ENCODE measurements at places on chromosomes 12 and 14.

DNA sequence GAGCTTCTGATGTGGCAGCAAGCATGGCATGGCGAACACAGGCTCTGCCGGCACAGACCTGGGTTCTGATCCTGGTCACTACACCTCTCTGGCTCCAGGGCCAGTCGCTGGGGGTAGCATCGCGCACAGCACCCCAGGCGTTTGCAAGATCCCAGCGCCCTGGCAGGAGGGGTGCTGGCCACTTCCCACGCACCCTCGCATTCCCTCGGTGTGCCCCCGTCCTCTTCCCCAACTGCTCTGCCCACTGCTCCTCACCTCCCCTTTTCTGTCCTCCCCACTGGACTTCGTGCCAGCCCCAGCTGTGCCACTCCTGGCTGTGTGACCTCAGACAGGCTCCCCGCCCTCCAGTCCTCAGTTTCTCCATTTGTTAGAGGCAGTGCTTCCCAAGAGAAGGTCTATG, 2.8 kb downstream of the CDK2AP1 start:
- no peak for DNase-seq

- DNase-seq = no peak
These were observed 41.5 kb downstream of the BCL11B start for GRCh38 chr14:99230208-99231151.

DNA sequence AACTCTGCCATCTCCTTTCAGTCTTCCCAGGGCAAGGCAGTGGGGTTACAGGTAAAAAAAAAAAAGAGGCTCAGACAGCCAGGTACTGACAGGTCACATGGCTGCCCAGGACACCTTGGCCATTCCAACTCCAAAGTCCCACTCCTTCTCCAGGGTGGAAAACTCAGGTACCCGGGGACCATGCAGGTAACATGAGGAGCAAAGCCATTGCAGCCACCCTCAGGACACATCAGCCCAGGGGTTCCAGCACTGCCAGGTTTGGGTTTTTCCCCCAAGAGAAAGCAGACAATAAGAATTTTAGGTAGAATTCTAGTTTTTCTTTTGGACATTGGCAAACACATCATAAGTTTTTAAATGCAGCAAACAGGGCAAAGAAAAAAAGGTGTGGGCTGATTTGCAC, 15.3 kb downstream of the FAM222A start:
- no peak for DNase-seq

DNA sequence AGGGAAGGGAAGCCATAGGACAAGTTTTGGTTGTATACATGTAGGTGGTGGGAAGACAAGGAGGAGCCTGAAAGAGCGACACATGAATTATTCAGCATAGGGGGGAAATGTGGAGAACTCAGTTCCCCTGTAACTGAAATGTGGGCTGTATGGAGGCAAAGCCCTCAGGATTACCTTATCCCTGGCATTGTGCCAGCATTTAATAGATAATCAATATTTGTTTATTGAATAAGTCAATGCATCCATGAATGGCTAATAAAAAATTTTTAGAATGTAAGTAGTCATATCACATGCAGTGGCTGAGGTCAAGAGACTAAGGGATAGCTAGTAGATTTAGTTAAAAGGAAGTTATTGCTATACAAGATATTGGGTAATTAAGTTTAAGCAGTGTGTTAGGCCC, 232.4 kb downstream of the SNAPC1 start:
- DNase-seq = no peak

DNA sequence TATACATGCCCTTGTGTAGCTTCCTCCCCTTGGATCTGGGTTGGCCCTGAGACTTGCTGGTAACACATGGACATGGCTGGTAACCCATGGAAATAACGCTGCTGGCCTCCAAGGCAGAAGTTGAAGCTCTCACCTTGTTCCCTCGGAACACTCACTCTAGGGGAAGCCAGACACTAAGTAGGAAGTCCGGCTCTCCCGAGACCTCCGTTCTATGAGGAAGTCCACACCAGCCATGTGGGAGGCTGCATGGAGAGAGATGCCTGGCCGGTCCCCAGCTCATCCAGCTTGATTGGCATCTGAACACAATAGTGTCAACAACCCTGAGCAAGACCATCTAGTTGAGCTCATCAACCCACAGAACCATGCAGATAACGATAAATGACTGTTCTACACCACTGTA, 39.7 kb upstream of the VRK1 start:
- DNase-seq = no peak

DNA sequence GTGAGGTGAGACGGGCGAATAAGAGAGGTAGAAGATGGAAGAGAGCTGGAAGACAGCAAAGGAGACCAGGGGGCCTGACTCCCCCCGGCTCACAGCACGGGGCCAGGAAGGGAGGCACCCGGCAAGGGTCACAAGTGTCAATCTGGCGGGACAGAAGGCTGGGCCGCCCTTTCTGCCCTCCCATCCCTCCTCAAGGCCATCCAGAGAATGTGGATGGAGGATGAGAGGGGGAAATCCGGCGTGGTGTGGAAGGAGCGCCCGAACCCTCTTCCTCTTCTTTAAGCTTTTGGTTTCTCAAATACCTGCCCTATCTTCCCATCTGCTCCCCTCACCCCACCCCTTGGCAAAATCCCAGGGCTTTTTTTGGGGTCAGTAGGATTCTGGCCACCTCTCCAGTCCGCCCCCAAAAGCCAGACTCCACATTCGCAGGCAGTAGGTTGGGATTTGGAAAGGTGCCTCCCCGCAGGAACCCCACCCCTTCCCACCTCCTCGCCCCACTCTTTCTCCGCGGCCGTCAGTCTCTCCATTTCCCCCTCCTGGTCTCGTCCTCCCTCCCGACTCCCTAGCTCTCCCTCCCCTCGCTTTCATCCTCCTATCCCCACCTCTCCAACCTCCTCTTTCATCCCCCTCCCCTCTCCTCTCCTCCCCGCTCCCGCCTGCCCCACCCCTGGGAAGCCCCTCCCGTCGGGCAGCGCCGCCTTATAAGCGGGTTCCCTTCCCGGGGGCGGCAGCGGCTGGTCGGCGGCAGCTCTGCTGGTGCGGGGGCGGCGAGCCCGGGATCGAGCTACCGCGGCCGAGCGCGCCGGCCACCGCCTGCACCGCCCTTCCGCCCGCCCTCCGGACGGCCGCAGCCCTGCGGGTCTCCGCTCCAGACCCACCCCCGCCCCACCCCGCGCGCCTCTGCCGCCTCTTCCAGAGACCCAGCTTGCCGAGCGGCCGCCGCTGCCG, at the start of gene PTMS:
Gene PTMS (plus strand): TSS at position 730 of the 948 bp plus-strand sequence. CDS start 343 bp downstream, outside the sequence.
- peak; percentile 97 for DNase-seq

DNA sequence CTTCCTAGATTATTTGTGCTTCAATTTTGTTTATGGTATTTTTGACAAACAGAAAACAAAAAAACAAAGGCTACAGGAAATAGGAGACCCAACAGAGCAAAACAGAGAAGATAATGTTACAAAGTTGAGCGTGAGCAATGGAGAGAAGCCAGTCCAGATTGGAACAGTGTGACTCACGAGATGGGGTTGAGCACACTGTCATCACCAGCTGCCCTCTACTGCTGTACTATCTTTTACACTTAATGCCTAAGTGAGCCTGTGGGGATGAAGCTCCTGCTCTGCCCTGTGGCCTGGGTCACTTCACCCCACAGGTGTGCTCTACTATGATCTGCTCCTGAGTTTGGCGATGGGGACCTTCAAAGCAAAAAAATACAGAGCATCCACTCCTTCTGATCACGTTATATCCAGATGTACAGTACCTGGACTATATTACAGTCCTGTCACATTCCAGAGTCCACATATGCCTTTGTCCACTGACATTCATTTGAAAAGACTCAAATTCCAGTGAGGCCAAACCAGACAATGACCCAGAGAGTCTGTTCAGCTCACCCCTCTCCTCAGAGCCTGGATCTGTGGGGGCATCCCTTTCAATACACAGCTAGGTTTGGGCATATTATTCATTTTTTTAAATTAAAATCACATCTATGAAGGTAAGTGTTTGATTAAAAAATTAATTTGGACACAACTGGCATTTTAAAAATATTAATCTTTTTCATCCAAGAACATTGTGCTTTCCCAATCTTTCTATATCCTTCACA, 4.4 kb downstream of the IPO8 start:
- DNase-seq = peak; percentile 80

GRCh38 chr12:12380949-12381593, 24.2 kb downstream of the BORCS5 start:
- DNase-seq = no peak

DNA sequence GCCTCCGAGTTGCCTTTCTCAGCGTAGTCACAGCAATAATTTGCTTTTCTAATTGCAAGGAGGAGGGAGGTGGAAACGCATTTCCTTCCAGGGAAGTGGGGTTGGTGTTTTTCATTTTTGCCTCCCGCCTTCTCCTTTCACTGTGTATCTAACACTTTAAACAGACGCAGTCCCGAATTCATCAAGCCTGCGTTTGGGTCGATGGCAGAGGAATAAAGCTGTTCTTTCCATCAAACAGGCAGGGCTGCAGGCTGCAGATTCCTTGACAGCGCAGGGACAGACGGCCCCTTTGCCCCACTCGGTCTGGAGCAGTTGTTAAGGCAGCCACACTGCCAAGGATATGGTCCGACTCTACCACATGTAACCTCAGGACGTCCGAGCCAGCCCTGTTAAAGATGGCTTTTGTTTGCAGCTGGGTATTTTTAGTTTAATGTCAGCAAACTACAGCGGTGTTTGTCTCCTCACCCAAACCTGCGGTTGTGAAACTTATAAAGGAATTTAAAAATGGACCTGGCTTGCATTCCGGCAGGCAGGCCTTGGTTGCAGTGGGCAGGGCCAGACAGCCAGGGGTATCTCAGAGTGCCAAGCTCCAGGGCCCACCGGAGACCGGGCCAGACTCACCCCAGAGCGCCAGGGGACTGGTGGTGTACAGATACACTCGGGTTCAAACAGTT, 2.1 kb downstream of the CHST11 start:
- DNase-seq = no peak

DNA sequence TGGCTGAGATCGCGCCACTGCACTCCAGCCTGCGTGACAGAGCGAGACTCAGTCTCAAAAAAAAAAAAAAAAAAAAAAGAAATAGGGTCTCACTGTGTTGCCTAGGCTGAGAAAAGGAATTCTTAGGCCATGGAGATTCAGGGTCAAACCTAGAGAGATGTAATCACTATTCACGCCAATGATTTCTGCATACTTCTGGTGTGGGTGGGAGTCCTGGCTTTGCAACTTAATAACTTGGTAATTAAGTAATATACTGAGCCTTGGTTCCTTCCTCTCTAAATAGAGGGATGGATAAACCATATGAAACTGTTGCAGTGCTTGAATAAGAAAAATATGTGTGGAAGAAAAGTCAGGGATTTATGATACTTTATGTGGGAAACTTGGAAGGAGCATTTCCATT, 2.7 kb downstream of the ZNF410 start:
- peak; percentile 52 for DNase-seq

GRCh38 chr12:52427083-52427482, 7.1 kb downstream of the KRT75 start:
- DNase-seq = no peak

- peak; percentile 62 for DNase-seq
These were observed 2.7 kb upstream of the CDKN1B start for GRCh38 chr12:12714276-12715021.

DNA sequence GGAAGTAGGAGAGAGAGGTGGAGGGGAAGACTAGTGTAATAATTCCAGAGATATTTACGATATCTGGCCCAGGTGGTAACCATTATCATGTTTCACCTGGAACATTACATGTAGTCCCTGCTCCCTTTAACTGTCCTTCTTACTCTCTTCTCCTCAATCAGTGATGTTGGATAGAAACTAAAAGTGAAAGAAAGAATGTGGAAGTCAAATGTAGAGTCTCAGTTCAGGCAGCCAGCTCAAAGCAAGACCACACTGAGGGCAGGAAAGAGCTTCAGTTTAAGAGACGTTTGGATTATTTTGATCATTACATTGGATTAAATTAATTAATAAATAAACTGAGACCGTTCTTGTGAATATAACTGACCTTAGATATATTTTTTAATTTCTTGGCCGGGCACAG, 594.4 kb downstream of the FLRT2 start:
- DNase-seq = no peak

DNA sequence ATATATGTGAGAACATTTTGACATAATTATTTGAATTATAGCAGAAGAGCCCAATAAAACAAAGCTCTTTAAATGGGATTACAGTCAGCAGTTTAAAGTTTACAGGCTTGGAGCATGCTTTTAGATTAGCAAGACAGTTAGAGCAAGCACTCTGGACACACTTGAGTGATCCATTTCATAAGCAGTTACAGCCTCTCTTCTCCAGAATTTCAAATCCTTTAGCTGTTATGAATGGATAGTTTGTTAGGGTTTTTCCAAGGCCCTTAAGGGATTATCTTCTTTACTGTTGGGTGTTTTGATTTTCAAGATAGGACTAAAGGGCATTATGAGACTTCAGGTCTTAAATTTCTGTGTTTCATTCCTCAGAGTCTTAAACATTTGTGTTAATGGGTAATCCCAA, 36.3 kb downstream of the BEST3 start:
- no peak for DNase-seq

- no peak for DNase-seq
These were observed 41.4 kb downstream of the FUT8 start for GRCh38 chr14:65453807-65454480.

GRCh38 chr12:123132951-123133619, 17.8 kb downstream of the PITPNM2 start:
- DNase-seq = no peak

DNA sequence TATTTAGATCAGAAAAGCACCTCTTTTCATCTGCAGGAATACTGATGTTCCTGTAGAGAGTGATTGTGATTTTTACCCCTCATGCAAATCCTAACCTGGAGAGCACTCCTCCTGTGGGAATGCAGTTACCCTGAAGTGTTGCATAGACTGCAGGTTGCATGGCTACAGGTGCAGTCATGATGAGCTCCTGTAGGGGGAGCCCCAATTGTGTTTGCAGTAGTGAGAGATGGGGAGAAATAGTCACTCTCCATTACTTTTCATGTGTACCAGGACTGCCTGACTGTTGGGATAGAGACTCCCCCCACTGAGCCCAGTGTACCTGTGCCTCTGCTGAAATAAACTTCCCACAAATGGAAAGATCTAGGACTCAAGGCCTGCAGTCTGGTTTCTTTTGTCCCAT, 1086.5 kb downstream of the SLC6A15 start:
- DNase-seq = peak; percentile 57

DNA sequence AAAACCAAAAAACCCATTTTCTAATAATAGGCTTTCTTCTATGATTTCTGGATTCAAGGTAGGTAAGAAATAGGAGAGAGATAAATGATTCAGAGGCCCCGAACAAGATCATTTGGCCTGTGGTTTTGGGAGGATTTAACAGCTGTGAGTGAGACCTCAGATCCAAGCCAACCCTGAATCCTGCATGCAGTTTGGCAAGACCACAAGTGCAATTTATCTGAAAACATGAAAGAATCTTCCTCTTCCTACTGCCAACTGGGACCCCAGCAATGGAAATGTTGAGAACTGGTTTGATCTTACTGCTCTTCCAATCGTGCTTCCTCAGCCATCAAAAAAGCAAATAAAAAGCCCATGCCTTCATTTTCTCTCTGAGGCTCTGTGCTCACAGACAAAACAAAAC, 519.7 kb upstream of the TBX3 start:
- peak; percentile 25 for DNase-seq

DNA sequence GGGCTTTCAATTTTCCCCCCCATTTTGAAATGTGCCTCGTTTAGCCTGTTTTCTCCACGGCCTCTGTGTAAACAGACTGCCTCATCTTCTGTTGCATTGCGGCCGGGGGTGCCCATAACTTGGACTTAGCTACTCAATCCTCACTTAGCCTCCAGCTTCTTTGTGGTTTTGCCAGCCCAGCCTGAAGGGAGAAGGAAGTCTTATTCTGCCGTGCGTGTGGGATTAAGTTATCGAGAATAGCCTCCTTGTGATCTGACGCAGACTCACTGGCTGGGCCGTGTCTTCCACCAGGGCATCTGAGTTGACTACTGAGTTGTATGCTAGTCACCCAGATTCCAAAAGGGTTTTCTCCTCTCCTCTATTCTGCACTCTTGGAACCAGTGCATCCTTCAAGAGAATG, 8.1 kb downstream of the PRKAB1 start:
- no peak for DNase-seq

GRCh38 chr12:121252712-121253345, 42.9 kb downstream of the P2RX4 start:
- DNase-seq = no peak

All from EH (cell line).